ENCODE measurements at places on chromosomes 2 and 18.
A peak's percentile ranks its signal among the peaks of the same experiment; 100 is the strongest.

- DNase-seq, result no peak
Observed at GRCh38 chr18:60358516-60358915, 14.1 kb downstream of the MC4R start.

DNA sequence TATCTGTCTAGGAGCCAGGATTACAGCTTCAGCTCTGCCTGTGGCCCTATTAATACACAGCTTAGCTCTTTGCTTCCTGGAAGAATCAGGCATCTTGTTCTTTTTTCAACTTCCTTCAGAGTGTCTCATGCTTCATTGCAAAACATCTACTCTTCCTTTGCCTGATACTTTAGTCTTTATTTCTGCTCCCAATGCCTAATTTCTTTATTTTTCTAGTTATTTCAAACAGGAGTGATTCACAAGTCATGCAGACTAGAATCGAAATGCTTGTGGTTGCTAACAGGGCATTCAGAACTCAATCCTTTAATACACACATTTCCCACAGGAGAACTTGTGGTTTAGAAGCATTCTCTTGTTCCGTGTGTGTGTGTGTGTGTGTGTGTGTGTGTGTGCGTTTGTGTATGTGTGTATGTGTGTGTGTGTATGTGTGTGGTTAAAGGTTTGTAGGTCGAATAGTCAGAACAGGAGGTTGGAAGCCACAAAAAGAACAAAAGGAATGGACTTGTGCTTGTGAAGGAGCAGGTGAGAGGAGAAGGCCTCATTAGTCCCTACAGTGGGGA is 28.3 kb upstream of the INSIG2 start:
- DNase-seq, result no peak

- no peak for DNase-seq
Observed at GRCh38 chr2:170467568-170468422, 247.3 kb upstream of the SP5 start.

DNA sequence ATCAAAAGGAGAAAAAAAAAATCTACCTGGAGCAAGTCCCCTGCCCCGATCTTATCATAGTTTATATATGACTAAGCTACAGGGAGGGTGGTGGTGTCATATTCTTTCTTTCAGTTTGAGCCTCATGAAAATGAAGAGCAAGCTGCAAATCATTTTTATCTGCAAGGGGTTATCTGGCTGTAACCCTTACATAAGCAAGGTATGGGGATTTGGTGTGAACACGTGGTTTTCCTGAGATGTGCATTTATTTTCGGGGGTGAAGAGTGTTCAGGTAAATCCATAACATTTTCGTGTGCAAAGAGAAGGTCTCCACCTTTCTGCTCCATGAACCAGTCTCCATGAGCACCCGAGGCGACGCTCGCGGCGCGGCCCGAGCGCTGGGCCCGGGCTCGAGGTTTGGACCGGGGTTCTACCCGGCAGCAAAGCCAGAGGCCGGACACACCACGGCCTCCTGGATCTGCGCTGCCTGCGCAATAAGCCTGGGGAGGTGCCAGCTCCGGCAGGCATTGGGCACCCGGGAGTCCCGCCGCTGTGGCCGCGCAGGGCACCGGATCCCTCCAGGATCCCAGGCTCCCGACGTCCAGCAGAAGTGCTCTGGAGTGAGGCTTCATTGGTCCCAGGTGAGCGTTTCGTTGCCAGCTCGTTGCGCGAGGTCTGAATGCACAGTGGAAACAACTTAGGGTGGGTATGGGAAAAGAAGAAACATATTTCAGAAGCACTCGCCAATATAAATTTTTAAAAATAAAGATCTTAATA is 36.1 kb upstream of the GPD2 start:
- peak; percentile 83 for DNase-seq

DNA sequence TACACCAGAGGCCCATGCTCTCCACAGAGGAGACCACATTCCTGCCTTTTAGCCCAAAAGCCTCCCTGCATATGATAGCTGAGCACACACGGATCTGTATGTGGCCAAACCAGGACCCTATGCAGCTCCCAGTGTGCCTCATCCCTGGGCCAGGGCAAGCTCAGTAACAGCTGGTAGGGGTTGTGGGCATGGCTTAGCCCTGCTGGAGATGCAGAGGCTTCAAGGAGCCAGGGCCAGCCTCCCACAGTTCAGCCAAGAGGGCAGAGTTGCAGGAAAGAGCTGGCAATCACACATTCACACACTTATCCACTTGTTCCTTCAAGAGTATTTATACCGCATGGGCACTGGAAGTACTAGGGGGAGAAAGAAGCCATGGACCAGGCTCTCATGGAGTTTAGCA is 1.6 kb upstream of the LIMS2 start:
- DNase-seq, result no peak

GRCh38 chr2:169393068-169393590 is 30.8 kb upstream of the LRP2 start:
- DNase-seq, result no peak

DNA sequence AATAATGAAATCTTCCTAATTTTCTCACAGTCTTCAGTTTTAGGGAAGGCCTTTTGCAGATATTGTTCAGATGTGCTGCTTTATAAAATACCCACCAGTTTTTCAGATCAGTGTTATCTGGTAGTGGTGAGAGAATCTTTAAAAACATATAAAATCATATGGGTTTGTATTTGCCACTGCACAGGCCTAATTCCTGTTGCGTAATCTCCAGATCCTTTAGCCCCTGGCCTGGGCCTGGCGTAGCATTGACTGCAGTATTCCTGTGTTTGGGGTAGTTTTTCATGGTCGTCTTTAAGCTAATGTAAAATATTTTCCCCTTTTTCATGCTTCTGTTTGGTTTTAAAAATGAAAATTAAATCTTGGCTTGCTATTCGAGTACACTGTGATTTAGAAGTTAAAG is 43.2 kb downstream of the TSHZ1 start:
- DNase-seq, result no peak

DNA sequence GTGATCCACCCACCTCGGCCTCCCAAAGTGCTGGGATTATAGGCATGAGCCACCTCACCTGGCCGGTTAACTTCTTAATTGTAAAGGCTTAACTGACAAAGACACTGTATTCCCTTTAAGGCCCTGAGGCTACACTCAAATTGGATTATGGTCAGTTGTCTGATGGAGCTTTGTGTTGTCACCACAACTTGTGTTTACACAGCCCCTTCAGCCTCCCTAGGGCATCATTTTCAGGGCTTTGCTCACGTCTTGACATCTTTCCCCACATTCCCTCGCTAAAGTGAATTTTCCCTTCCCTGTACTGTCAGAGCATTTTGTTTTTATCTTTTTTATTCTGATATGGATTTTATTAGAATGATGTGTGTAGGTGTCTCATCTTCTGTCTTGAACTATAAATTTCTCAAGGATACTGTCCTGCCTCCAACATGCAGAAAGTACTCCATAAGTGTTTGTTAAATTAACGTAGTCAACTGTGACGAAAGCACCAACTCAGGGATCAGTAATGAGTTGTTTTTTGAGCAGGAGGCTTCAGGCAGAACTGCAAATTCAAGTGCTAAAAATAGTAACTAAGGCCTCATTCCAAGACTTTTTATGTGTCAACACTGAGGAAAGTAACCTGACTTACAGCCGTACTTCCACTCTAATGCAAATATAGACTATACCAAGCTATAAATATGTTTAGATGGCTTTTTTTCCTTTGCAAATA is 77.1 kb upstream of the NARS1 start:
- DNase-seq, result no peak

GRCh38 chr2:113075030-113075429 is 7.3 kb downstream of the IL1F10 start:
- DNase-seq, result no peak

- DNase-seq, result no peak
Observed at GRCh38 chr2:67567886-67568285, 170.8 kb downstream of the ETAA1 start.

DNA sequence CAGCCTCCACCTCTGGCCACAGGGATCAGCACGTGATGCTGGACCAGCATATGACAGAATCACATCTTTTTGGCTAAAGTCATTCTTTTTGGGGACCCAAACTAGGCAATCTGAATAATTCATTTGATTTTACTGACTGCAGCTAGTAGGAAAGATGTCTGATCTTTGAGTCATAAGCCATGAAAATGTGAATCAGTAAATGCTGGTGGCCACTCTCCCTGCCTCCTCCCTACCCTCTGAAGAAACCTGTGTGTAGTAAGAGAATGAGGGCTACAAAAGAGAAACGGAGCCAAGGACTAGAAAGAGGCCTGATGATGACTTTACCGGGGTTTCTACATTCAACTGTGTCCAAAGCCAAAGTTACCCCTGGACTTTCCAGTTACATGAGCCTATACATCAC is 10.1 kb upstream of the LRPPRC start:
- no peak for DNase-seq

- no peak for DNase-seq
Observed at GRCh38 chr2:134098321-134098720, 155.6 kb upstream of the MGAT5 start.

DNA sequence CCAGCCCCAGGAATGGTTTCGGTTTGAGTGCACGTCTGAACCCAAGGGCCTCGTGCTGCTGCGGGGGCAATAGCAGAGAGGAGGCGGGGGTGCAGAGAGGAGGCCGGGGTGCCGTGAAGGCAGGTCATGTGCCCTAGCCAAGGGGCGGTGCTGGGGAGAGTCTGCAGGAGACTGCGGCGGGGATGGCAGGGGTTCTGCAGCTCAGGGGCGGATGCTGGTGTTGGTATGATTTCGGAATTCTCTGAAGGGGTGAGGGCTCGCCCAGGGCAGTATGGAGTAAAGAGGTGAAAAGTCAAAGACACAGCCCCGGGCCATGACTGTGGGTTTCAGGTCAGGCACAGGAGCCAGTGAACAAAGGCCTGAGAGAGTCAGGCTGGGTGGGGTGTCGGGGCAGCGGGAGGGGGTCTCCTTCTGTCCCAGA is 186.5 kb upstream of the HDAC4 start:
- no peak for DNase-seq

DNA sequence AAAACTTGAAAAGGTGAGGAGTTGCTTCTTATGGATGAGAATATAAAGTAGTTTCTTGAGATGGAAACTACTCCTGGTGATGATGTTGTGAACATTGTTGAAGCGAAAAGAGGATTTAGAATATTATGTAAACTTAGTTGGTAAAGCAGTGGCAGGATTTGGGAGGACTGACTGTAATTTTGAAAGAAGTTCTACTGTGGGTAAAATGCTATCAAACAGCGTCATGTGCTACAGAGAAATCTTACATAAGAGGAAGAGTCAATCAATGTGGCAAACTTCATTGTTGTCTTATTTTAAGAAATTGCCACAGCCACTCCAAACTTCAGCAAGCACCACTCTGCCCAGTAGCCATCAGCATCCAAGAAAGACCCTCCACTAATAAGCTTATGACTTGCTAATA is 112.9 kb upstream of the ZEB2 start:
- no peak for DNase-seq

- DNase-seq, result no peak
Observed at GRCh38 chr2:133906396-133906795, 338.1 kb upstream of the NCKAP5 start.

DNA sequence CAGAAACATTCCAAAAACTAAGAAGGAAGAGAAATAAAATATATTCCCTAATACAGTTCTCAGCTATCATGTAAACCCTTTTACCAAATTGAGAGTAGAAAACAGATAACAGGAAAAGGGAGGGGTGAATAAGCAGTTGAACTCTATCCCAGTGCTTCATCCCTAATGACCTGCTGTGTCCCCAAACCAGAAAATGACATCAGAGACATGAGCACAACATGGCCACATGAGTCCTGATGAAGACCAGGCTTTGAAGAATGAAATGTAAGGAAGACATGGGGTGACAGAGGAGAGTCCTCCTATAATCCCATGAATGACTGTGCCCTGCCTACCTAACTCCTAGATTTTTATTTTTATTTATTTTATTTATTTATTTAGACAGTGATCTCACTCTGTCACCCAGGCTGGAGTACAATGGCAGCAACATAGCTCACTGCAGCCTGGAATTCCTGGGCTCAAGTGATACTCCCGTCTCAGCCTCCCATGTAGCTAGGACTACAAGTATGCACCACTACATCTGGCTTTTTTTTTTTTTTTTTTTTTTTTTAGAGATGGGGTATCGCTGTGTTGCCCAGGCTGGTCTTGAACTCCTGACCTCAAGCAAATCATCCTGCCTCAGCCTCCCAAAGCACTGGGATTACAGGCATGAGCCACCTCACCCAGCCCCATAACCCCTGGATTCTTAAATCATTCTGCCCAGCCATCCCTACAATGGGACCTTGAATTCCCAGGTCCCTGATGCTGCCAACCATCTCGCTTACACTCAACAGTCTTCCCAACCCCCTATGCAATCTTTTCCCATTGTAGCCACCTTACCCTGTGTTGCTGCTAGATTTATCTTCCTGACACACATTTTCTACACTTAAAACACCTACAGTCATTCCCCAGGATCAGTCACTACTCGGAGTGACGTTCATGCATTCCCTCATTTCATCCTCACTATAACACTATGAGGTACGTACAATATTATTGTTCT is 64.5 kb downstream of the ANKRD44 start:
- DNase-seq, result no peak

- DNase-seq, result no peak
Observed at GRCh38 chr2:208366215-208367127, 40.1 kb upstream of the PTH2R start.

- DNase-seq, result peak; percentile 77
Observed at GRCh38 chr18:111306-112014, 46.9 kb upstream of the USP14 start.
